Brain pericyte (primary cell): ENCODE measurements at places on chromosomes 12 and 14.

DNA sequence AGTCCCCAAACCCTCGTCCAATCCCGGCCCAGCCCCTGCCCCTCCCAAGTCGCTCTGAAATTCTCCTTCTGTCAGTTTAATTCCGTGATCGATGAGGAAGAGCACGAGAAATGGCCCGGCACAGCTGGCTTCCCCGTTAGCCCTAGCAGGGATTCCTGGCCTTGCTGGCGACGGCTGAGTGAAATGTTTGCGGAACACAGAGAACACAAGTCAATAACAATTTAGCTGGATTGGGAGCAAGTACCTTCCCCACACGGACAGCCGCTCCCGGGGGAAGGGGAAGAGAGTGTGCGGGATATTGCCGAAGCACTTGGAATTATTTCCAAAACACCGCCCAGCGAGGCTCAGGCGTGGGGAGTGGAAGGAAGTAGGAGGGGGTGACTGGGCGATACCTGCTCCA, 134.6 kb downstream of the RBM19 start:
- DNase-seq: no peak

DNA sequence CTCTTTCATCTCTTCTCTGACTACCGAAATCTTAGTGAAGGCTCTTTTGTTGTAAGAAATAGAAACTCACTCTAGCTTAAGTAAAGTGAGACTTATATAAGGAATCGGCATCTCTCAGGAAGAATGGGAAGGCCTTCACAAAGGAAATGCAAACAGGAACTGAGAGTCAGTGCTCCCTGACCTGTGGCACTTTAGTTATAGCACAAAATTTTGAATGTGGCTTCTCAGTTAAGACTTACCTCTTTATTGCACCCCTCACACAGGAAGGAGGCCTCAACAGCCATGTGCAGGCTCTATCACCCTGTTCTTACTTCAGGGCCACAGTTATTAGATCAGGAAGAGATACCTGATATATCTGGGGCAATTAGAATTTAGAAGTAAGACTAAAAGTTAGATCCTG, 224.7 kb upstream of the EGLN3 start:
- DNase-seq: no peak

GRCh38 chr12:117660896-117661295, 299.5 kb upstream of the NOS1 start:
- DNase-seq: no peak

GRCh38 chr14:104895786-104896661, 28.7 kb upstream of the PLD4 start:
- no peak for DNase-seq

DNA sequence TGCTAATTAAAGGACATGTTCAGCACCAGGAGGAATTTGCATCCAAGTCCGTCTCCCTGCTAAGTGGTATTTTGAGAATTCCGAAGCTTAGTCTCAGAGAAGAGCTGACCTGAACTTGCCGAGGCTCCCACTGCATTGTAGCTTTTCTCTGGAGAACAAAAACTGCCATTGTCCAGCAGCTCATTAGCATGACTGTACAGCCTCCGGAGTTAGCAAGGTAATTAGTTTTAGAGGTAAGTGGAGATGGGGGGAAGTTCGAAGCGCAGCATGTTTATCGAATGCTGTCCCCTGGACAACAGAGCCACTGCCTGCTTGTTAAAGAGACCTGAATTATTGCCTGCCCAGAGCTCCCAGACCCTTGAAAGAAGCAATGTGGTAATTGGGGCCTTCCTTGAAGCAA, 160.3 kb upstream of the PELI2 start:
- no peak for DNase-seq

DNA sequence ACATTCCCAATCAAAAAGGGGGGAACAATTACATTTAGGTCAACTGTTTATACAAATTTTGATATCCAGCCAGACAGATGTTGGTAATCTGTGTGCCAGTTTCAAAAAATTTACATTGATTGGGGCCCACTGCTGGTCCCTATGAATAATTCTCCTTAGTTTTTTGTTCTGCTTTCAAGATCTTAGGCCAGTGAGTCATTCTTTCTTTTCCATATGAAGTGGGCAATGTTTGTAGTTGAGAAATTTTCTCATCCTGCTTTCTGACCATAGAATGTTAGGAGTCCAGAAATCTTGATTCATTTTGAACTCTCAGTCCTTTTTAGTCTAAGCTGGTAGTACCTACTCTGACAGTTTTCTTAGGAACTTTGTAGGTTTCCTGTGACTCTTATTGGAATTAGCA, 244.3 kb downstream of the DIO2 start:
- DNase-seq: no peak

DNA sequence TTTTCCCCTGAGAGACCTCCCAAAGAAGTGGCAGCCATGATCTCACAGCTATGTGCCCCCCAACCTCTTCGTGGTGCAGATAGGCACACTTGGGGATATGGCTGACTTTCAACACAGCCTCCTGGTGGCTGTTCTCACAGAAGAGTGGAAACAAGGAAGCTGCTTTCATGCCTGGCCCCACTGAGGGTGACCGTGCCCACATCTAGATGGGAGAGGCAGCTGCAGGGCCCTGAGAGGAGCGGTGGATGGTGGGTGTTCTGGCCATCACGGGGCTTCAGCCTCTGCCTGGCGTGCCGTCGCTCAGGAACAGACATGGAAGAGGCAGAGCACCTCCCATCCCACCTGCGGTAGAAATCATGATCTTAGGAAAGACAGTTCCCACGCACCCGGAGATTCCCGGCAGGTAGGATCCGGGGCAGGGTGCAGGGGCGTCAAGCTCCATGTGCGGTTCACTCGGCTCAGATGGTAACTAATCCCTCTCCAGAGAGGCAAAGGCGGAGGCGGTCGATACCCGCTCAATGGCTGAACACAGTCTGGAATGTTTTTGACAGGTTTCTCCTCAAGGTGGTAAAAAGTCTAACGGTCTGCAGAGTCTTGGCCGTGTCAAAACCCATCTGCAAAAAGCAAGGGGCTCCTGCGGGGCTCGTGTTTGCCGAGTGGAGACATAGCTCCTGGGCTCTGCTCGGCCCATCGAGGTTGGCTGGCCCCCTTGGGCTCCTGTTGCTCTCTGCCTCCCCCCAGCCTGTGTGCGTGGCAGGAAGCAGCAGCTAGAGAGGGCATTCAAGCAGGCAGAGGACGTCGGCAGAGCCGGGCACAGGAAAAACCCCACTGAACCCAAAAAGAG, 225.2 kb upstream of the RTL1 start:
- DNase-seq: no peak

DNA sequence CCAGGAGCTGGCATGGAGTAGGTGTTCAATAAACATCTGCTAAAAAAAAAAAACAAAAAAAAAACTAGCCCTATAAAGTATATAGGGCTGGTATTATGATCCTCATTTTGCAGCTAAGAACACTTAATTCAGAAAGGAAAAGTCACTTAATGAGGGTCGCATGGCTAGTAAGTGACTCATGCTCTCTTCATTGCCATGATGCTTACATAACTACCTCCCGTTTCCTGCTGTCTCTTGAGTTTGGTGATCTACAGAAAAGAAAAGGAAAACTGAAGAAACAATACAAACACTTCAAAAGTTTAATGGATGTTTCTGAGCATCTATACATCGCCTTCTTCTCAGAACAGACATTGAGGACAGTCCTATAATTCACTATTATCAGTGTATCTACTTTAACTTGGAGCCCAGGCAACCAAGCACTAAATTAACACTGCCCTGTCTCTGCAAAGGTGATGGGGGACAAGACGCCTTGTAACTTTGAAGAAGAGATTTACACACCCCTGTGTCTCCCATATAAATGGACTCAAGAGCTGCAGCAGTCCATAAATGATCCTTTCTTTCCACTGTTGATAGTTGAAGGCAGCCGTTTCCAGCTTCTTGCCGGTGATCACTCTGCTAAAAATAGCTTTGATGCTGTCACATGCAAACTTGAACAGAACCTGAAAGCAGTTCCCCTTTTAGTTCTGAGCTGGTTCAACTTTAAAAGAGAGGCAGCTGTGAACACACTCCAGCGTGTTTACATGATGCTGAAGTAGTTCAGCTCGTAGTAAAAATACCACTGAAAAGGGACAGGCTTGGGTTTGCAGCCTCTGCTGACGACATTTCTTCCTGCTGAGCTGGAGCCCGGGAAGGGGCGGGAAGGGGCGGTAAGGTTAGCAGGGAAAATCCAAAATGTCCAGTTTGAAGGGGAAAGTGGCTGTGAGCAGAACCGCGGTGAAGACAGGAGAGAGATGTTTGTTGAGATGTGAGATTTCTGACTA, 113.3 kb downstream of the FOXN3 start:
- peak; percentile 90 for DNase-seq

DNA sequence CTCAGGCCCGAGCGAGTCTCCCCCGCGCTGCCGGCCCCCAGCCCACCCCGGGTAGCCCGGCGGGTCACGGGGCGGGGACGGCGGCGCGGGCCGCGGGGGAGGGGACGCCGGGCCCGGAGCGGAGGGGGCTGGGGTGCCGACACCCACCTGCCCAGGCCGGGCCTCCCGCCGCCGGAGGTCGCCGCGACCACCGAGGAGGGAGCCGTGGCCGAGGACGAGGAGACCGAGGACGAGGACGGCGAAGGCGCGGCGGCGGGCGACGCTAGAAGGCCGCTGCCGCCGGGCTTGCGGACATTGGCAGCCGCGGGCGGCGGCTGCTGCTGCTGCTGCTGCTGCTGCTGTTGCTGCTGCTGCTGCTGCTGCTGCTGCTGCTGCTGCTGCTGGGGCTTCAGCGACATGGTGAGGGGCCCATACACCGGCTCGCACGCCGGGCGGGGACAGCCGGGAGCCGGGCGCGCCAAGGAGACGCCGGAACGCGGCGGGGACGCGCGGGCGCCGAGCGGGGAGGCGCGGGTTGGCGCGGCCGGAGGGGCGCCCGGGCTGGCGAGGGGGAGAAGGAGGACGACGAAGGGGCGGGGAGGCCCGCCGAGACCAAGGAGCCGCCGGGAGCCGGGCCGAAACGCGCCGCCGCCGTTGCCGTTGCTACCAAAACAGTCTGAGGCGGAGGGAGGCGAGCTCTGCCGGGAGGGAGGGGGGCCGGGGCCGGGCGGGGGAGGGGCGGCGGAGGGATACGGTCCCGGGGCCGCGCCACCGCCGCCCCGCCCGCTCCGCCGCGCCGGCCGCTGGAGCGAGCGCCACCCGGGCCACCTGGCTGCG, at the start of gene ATXN2:
ATXN2 (minus strand) TSS at position 679 of the 816 bp plus-strand sequence; CDS start at position 398, 281 bp downstream.
- no peak for DNase-seq

DNA sequence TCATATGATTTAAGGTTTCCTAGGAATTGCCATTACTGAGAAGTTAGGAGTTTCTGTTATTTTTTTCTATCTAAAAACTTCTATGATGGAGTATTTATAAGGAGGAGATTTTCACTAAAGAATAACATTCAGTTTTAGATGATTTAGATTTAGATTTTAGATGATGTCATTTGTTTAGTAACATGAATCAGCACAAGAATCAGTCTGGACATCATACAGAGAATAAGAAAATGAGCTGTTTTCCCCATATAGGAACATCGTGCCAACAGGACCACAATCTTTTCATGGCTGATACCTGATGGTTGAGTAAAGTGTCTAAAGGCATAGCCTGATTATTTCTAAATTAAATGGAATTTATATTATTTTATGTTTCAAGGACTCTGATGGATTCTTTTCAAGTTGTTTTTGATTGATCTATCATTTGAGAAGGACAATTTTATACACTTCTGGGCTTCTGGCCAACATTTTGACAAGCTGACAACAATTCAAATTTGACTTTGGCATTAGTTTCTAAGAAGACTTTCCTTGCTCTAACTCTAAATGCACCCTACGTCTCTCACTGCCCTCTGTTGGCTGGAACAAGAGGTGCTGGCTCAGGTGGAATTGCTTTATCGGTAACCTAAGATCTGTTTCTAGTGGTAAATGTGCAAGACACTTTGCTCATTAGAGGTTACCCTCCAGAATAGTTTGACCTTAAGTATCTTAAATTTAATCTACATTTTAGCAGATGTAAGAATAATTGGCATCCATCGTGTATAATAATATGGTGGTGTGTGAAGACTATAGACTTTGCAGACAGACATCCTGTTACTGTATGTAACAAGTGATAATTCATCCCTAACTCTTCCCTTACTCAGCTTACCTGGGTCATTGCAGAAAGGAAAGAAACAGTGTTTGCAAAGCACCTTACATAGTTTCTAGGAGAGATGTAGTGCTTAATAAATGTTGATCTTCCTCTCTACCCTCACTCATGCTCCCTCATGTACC, 42.8 kb upstream of the CPSF6 start:
- DNase-seq: no peak

GRCh38 chr14:68650404-68650994, 142.4 kb downstream of the ZFP36L1 start:
- DNase-seq: no peak

DNA sequence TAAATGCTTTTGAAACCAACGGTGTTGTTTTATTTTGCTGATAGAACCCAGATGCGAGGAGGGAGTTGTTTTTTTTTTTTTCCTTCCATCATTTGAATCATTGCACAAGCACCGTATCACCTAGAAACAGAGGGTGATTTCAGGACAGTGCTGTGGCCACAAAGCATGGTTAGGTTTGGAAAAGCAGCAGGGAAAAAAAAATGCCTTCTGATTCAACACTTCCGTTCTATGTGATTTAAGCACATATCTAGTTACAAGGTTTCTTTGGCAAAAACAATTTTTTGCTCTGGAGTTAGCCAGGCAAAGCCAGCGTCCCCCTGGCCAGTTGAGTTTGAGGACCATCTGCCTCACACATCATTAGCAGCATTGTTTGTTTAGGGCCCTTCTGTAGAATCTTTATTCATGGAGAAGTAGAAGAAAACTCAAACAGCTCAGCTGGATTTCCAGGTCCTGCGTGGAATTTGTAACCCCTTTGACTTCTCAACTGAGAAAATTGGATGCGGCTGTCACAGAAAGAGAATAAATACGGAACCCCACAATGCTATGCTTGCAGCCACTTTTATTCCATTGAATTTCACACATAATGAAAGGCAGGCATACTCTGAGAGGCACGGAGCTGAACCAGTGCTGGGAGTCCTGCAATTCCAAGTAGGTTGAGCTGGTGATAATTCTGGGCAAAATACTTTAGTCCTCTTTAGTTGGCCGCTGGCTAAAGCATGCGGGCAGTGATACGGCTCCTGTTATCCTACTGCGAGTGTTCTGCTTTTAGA, 17.0 kb upstream of the WNT5B start:
- peak; percentile 78 for DNase-seq

GRCh38 chr12:124625867-124626675, 58.7 kb upstream of the NCOR2 start:
- peak; percentile 67 for DNase-seq

DNA sequence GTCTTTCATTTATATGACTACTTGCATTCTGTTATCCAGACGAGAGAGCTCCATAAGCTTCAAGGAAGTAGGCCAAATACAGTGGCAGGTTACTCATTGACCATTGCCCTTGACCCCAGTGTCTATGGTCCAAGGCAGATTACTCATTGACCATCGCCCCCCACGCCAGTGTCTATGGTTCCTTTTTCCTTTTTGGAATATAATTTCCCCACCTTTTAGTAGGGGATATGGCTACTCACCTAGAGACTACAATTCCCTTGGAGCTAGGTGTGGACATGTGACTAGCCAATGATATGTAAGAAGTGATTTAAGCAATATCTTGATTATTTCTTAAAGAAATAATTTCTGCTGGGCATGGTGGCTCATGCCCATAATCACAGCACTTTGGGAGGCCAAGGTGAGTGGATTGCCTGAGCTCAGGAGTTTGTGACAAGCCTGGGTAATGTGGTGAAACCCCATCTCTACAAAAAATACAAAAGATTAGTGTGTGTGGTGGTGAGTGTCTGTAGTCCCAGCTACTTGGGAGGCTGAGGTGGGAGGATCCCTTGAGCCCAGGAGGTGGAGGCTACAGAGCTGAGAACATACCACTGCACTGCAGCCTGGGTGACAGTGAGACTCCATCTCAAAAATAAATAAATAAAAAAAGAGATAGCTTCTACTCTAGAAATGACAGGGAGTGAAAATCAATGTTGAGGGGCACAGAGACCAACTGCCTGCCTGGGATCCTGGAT, 32.6 kb downstream of the SIX4 start:
- no peak for DNase-seq

GRCh38 chr14:100293497-100294212, 12.6 kb downstream of the SLC25A29 start:
- DNase-seq: no peak

- DNase-seq: no peak
Measured at GRCh38 chr12:20127413-20127812, 240.9 kb upstream of the PDE3A start.
